ENCODE measurements at places on chromosomes 2 and 18.

DNA sequence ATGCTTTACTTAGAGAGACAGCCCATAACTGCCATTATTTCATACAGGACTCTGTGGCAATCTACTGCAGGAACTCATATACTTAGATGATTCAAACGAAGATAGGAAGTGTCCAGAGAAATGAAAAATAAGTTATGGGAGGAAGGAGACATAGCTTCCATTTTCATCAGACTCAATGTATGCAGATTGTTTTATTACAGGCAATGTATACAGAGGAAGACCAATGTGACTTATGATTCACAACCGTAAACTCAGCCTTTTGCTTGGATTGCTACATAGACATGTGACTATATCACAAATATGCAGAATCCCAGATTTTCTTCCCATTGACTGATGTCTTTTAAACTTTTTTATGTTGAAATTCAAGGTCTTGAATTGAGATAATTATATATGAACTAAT, 793.4 kb downstream of the SATB2 start:
- no peak for DNase-seq

GRCh38 chr2:189674374-189675112, at the start of gene ANKAR:
Gene ANKAR (plus strand): TSS chr2:189674670. CDS start chr2:189676491, 1,821 bp downstream.
- peak; percentile 83 for DNase-seq

- no peak for DNase-seq
Measured at GRCh38 chr2:20608666-20609348, 42.1 kb downstream of the HS1BP3 start.

DNA sequence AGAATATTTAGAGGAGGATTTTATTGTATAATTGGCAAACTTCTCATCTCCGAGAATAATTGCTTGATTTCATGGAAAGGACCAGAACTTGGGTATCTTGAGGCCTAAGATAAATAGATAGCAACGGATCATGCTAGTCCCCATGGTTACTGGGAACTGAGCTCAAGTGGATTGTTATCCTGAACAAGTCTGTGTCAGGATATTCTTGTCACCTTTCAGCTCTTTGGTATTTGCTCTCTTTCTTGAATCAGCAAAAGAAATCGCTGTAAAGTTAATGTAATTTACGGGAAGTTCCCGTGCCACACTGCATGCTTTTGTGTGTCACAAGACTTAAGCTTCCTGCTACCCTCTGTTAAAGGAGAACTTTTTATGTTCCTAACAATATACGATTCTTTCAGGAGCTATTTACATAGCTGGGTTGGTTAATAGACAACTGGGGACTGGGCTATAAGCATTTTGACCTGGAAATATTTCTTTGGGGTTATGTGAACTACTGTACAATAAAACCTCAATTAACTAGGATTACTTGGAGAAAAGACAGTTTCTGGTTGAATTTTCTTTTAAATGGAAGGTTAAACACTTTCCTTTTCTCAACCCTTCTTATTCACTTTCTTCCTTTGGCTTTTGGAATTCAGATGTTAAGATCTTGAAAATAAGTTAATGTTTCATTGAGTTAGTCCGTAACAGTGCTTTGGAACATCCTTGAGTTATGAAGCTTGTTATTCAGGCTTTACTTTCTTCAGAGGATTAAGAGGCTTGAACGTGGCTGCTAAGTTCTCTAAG, 151.2 kb downstream of the FMNL2 start:
- no peak for DNase-seq

DNA sequence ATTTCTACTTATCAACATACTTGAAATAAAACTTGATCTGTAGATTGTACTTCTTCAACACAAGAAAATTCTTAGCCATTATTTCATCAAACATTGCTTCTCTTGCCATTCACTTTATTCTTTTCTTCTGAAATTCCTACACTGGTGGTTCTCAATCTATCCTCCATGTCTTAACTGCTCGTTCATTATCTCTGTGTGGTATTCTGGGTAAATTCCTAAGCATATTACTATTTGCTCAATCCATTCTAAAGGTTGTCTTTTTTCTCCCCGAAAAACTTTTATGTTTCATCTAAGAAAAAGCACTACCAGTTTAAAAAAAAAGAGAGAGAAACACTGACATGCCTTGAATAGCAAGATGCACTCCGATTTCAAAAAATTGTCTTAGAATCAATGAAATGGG, 18.0 kb downstream of the SP3 start:
- DNase-seq, result no peak

DNA sequence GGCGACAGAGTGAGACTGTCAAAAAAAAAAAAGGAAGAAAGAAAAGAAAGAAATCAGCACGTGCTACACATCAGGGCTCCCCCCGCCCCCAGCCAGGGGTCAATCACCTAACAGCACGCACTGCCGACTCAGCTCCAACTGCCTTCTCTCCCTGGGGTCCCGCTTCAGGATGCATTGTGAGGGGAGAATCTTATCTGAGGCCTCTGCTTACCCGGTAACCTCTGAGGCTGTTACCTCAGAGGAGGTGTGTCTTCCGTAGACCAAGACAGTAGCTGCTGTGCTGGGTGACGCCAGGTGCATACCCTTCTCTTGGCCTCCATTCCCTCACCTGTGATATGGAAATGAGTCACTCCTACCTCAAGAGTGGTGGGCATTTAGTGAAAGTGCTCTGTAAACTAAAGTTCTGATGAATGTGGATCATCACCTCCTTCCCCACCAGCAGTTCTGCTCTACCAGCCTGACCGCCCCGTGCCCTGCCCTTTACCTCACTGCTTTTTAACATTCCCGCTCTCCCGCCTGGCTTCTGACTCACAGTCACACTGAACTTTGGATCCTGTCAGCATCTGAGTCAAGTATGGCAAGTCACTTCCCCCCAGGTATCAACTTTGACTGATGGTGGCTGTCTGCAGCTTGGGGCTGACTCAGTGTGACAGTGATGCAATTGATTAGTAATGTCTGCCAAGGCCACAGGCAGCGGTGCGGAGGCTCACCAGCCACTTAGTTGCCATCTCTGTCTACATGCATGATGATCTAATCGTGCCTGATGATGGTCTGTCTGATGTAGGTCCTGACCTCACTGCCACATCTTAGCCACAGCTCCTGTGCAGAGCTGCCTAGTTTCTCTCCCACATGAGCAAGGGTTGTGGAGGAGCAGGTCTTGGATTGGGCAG, 20.1 kb downstream of the ARID5A start:
- peak; percentile 72 for DNase-seq

DNA sequence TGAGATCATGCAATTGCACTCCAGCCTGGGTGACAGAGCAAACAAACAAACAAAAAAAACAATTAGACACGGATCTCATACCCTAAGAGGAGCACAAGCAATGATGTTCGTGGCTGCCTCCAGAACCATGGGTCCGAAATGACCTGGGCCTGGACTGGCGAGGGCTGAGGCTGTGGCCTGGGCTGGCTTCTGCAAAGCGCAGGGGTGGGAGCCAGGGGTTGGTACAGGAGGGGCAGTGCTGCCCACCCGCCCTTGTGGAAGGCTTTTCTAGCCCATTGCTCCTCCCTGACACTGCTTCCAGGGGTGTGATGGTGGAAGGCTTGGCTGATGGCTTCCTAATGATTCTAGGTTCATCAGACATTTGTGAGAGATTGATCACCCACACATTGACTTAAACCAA, 167.8 kb downstream of the FHOD3 start:
- DNase-seq, result no peak

DNA sequence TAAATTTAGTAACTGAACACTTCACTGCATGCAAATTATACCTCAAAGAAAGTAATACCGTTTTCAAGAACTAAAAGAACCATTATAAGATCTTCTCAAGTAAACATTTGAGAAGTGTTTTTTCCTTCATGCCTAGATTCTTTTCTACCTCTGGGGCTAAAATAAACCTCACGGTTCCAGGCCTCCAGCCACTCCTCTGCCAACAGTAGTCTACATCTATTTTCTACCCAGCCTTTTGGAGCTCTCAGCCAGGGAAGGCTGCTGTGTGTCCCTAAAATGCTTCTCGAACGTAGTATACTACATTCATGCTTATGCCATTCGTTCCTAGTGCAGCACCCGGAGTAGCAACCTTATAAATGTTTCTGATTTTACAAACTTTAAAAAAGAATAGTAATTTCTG, 219.7 kb downstream of the AFF3 start:
- no peak for DNase-seq

GRCh38 chr2:216739035-216739434, 43.7 kb upstream of the IGFBP5 start:
- DNase-seq, result no peak

GRCh38 chr2:232926431-232926939, 56.4 kb downstream of the SNORC start:
- DNase-seq, result no peak

DNA sequence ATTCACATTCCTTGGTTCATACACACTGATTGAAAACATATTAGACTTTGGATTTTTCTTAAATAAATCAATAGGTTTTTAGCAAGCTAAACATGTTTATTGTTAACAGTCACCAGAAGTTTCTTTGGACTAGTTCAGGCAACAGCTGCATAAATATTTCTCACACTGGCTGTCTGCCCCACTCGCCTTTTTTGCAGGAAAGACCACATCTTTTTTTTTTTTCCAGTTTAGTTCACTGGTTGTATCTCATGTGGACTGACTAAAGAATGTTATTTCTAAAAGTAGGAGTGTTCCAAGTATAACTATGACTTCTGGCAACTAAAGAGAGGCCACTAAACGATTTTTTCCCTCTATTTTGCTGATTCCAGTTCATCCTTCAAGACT, 31.1 kb downstream of the SLC40A1 start:
- no peak for DNase-seq

DNA sequence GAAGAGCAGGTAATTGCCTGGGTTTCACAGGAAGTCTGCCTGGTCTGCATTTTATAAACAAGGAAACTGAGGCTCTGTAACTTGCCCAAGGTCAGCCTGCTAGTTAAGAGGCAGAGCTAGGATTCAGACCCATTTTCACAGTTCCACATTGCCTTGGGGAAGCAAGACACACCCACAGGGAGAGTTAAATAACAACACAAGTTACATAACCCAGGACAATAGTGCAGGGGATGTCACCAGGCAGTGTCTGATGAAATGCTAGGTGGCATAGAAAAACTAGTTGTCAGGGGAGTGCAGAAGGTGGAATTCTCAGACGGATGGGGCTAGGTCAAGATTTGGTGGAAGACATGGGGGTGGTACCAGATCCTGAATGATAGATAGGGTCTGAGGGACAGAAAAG, 69.7 kb downstream of the PRKCE start:
- DNase-seq, result no peak

DNA sequence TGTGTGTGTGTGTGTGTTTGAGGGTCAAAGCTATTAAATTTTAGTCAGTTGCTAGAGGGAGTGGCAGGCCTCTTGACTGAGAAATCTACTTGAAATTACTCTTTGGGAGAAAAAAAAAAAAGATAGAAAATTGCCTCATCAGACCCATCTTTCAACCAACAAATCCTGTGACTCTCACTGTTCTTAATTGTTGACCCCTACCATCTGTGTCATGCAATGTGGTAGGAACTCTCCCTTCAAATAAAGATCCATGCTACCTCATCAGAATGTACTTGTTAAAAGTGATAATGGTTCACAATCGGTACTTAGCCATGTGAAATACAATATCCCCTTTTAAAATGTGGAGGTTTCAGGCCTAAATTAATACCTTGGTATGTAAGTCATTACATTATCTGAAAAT, 670.8 kb upstream of the FANCL start:
- DNase-seq, result no peak

DNA sequence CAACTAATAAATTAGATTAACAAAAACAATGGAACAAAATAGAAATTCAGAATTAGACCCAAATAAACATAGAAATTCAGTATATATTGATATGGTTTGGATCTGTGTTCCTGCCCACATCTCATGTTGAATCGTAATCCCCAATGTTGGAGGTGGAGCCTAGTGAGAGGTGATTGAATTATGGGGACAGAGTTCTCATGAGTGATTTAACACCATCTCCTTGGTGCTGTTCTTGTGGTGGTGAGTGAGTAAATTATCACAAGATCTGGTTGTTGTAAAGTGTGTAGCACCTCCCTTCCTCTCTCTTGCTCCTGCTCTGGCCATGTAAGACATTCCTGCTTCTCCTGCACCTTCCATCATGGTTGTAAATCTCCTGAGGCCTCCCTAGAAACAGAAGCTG, 16.6 kb upstream of the B4GALT6 start:
- DNase-seq, result no peak

DNA sequence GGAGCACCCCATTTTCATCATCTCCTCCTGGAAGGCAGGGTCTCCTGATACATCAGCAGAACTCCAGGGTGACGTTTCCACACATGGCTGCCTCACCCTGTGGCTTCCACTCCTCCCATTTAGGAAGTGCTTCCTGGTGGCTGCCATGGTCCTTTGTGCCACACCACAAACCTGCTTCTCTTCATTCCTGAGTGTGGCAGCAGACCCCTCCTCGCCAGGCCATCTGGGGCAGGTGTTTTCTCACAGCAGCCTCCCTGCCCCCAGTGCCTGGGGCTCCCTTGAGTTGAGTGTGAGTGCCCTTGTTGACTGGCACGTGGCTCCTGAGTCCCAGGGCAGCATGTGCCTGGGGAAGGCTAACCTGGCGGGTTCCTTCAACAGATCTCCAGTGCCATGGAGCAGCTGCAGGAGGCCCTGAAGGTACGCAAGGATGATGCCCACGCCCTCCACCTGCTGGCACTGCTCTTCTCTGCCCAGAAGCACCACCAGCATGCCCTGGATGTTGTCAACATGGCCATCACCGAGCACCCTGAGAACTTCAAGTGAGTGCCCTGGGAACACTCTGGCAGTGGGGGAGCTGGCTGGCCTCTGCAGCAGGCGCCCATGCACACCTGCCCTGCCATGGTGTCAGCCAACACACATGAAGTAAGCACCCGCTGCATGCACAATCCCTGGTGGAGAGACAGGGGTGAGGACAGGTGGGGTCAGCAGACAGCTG, 113.4 kb upstream of the MCFD2 start:
- DNase-seq, result no peak

DNA sequence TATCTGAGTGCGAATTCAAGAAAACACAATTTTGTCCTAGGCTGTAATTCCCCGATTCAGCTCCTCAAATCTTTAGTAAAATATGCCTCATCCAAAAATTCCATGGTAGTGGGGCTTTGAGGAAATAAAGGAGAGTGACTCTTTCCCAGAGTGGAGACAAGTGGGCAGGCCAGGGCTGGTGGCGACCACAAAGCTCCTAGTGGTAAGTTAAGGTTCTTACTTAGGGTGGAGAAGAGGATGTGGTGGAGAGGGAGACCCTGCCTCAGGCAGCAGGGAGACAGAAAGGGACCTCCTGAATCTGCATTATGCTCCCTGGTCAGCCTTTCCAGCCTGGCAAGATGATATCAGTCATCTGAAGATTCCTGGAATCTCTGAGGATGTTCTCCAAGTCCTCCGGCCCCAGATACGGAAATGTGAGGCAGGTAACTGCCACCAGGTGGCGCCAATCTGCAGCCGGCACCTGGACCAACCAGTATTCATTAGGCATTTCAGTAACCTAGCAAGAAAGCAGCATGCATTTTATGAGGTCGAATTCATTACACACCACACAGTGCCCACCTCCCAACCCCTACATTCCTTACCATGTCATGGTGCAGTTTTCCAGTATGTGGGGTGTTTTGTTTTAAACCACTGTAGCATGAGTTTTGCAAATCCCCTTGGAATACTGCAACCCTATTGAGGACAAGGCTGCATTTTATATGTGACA, 106.4 kb downstream of the POLE4 start:
- DNase-seq, result peak; percentile 34

DNA sequence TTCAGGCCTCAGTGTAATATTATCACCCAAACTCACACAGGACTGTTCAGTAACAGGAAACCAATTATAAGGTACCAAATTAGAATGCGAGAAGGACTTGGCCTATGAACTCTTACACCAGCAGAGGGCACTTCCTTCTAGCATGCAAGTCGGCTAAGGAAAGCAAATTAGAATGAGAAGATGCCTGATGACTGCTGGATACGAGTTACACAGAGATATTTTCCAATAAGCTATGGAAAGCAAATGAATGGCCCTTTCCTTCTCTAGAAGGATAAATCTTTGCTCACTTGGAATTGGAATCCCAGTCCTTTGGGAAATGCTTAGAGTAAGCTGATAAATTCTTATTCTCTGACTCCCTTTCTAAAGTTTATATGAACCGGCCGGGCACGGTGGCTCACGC, 109.8 kb downstream of the AP1S3 start:
- no peak for DNase-seq
